Left kidney (tissue), 8 donors: ENCODE measurements at places on chromosomes 12 and 14. TPM values are rescaled to one million over a fixed set of nuclear protein-coding genes. Genes with fewer than 3 reads are reported as not detected.

- no peak for DNase-seq
These were observed 279.5 kb downstream of the DPF3 start for GRCh38 chr14:72614365-72614764.

GRCh38 chr14:91146661-91147060 is 32.8 kb downstream of the DGLUCY start:
- no peak for DNase-seq

The IL31 gene
- polyA plus RNA-seq, result not detected

The VWF gene
- 8.2 TPM for polyA plus RNA-seq

The KRT72 gene
- polyA plus RNA-seq, result not detected

The STRAP gene
- polyA plus RNA-seq, result 189 TPM

The DIO3 gene
- polyA plus RNA-seq, result 0.17 TPM

The B4GALNT1 gene
- polyA plus RNA-seq, result 0.80 TPM

DNA sequence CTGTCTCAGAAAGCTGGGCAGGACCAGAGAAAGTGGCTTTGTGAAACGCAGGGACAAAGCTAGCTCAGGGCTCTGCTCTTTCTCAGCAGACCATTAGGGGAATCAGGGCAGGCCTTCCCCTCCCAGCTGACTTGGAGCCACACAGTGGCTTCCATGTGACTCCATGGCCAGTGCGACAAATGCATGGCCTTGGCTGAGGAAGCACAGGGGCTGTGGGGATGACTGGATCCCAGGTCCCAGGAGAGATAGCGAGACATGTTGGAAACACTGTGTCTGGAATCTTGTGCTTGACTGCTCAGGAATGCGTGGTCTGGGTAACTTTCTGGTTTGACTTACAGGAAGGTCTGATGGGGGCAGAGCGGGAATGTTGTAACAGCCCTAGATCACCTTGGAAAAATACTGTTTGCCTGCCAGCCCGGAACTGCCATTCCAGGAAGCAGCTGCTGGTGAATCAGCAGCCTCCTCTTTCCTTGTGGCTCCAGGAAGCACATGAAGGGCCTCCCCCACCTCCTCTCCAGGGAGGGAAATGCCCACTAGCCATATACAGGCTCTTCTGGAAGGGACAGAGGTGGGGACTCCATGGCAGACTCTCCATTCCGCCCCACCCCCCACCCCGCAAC is 133.5 kb upstream of the HIF1A start:
- peak; percentile 89 for DNase-seq

The ERO1A gene
- 29.0 TPM for polyA plus RNA-seq

DNA sequence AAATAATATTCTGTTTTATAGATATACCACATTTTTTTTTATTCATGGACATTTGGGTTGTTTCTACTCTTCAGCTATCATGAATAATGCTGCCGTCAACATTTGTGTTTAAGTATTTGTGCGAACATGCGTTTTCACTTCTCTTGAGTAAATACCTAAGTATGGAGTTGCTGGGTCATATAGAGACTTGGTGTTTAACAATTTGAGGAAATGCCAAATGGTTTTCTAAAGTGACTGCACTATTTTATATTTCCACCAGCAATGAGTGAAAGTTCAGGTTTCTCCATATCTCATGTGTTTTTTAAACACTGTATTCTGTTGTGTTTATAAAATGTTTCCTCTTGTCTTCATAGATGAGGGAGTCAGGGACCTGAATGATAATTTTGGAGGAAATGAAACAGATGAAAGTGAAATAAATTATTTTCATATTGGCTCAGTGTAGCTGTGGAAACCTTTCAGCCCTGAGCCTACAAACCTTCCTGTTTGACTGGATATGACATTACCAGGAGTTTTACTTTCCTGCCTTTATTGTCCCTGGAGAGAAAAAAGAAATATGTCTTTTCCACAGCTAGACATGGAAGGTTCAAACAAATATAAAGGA is 26.3 kb downstream of the DAAM1 start:
- DNase-seq, result no peak

GRCh38 chr12:53761306-53761705 is 9.5 kb upstream of the CISTR start:
- DNase-seq, result no peak

GRCh38 chr14:33414041-33414440 is 475.4 kb downstream of the NPAS3 start:
- no peak for DNase-seq

The RFX4 gene
- 0.20 TPM for polyA plus RNA-seq

DNA sequence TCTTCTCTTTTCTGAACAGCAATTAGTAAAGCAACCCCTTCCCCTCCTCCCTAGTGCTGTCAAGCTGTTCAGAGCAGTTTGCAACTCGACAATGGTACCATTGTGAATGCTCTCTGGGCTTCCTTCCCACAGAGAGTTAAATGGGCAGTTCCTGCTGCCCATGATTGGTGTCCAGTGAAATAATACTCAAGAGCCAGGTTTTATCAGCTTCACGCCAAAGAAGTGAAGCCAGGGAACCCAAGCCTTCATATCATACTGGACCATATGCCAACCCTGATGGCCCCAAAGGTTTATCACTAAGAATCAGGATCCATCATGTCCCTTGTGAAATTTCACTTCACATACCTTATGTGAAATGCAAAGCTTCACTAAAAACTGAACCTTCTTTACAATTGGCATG is 24.7 kb downstream of the INSM2 start:
- no peak for DNase-seq

DNA sequence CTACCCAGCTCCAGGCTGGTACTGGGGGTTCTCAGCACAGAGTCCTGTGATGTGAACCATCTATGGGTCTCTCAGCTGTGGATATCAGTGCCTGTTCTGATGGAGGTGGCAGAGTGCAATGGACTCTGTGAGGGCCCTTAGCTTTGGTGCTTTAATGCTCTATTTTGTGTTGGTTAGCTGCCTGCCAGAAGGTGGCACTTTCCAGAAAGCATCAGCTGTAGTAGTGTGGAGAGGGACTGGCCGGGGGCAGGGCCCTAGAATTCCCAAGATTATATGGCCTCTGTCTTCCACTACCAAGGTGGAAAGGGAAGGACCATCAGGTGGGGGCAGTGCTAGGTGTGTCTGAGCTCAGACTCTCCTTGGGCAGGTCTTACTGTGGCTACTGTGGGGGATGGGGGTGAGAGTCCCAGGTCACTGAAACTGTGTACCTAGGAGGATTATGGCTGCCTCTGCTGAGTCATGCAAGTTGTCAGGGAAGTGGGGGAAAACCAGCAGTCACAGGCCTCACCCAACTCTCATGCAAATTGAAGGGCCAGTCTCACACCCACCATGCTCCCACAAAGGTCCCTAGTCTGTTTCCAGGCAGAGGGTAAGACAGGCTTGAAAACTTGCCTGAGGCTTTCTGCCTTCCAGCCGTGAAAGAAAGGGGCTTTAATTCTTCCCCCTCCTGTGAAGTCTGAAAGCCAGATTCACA is 878.1 kb downstream of the C12orf50 start:
- no peak for DNase-seq

DNA sequence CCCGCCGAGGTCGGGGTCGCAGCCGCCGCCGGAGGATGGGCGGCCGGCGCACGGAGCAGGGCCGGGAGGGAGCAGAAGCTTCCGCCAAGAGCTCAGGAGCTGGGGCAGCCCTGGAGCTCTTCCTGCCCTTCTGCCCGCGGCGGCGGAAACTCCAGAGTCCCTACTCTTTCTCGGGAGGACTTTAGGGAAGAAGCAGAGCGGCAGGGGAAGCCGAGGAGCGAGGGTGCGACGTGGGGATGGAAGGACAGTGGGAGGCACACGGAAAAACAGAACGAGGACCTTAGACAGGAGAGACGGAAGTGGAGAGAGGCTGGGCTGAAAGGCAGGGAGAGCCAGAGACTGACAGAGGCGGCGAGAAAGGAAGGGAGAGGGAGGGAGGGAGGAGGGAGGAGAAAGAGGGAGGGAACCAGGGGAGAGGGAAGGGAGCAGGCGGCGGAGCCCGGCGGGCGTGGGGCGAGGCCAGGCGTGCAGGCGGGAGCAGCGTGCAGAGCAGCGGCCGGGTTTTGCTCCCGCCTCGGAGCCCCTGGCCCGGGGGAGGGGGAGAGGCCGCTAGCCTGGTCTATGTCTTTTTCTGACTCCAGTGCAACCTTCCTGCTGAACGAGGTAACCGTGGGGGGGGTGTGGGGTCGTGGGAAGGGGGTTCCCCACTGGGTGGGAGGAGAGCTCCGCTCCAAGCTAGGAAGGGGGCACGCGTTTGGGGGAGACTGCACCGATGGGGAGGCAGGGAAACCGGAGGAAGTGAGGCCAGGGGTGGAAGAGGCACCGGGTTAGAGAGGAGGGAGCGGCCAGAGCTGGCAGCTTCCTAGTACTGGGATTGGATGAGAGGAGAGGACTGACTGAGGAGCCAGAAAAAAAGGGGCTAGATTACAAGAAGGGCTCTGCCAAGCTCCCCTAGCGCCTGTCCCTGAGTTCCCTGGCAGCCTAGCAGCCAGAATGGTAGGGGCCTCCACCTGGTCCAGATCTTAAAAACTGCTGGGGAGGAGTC is 2.9 kb upstream of the CACNB3 start:
- DNase-seq, result peak; percentile 81

DNA sequence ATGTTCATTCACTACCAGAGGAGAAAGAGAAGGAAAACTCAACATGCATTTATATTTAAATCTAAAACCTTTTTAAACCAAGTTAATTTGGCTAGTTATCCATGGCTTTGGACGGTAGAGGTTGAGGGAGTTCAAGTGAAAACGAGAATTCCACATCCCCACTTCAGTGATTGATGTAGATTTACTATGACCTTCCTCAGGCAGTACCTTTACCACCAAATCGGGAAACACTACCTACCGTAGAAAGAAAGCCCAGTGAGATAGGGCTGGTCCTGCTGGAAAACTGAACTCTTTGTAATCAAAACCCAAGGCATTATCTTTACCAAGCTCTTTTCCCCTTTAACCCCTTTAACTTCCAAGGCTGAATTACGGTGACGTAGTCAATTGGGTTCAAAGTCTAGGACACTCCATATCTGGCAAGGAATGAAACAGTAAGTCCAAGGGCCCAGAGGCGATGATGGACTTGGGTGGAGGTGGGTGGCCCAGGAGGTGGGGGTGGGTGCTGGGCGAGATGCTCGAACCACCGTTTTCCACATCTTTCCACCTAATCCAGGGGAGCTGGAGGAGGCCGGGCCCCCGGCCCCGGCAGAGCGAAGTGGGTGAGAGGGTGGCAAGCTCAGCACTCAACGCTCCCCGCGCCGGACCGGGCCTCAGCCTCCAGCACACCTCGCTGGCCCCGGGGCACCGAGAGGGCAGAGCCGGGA is 618 bp downstream of the SEC23A start:
- DNase-seq, result peak; percentile 65

DNA sequence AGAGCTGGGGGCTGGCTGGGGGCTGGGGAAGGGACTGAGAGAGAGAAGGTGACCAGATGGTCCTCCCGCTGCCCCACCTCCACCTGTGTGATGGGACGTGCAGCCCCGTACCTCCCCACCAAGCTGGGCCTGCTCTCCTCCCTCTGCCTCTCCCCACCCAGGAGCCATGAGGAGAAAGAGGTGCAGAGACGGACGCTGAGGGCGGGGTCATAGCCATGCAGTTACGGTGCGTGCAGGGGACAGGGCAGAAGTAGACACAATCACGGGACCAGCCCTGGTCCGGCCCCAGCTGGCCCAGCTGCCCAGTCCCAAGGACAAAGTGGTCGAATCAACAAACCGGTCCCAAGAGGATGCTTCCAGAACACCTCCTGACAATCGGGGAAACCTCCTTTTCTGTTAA is 33.2 kb downstream of the RFLNA start:
- no peak for DNase-seq

The SERPINA1 gene
- 92.0 TPM for polyA plus RNA-seq

GRCh38 chr12:27511723-27512045 is 12.3 kb upstream of the PPFIBP1 start:
- no peak for DNase-seq

GRCh38 chr14:71411285-71411595 is 504.0 kb downstream of the PCNX1 start:
- DNase-seq, result no peak

- DNase-seq, result peak; percentile 40
These were observed 131.1 kb downstream of the ACSS3 start for GRCh38 chr12:81209012-81209411.

The AICDA gene
- polyA plus RNA-seq, result 0.45 TPM

DNA sequence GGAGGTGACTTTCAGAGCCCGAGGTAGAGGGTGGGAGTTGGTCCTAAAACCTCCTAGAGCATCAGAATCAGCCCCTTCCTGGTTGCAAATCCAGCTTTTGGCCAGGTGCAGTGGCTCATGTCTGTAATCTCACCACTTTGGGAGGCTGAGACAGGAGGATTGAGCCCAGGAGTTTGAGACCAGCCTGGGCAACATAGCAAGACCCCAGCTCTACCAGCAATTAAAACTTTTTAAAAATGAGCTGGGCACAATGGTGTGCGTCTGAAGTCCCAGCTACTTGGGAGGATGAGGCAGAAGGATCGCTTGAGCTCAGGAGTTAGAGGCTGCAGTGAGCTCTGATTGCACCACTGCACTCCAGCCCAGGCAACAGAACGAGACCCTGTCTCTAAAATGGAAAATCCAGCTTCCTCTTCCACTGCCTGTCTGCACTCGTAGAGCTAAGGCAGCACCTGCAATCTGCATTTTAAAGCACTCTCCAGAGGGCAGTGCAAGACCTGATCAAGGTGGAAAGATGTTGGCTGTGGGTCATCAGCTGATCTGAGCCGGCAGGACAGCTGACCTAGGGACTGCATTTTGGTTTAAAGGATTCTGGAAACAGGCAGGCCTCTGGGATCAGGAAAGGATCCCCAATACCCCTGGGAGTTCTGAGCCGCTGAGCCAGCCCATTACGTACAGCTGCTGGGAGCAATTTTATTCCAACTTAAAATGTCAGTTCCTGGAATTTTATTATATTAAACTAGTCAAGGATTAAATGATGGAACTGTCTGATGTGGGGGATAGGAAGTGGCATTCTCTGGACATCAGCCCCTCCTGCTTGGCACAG is 1.8 kb upstream of the TESC start:
- no peak for DNase-seq

DNA sequence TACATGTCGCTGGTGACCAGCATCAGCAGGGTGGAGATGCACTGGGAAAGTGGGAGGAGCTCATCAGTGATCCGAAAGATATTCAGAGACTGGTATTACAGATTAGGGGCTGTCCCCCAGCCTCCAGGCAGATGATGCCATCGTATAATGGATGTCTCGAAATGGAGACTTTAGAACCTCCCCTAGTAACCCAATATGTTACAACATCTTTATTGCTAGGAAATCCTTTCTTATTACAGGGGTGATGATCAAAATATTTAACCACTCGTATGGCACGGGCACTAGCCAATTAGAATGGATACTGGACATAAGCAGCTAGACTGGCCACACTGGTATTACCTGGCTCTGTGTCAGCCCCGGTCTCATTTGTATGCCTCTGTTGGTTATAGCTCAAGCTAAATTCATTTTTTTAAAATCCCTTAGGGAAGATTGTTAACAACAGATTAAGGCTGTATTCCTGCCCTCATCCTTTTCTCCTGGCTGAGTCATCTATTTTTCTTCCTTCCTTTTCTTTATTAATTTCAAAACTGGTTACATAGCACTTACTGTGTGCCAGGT is 10.8 kb upstream of the CEBPE start:
- no peak for DNase-seq
